HS-27A (cell line): ENCODE measurements at places on chromosomes 5 and 9.

DNA sequence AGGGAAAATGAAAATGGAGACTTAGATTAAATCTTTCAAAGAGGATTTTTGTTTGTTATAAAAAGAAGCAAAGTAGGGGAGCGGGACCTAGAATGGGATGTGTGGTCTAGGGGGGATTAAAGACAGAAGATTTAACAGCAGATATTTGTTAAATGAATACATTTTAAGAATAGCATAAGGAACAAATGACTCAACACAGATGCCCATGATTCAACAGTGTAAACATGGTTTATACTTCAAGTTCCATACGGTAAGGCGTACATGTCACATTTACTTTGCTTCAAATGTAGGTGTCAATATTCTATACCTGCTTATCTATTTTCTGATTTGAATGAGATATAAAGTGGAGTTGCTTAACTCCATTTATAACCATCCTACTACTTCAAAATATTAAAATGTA lies 1.5 kb downstream of the TICAM2 start:
- DNase-seq, result no peak

DNA sequence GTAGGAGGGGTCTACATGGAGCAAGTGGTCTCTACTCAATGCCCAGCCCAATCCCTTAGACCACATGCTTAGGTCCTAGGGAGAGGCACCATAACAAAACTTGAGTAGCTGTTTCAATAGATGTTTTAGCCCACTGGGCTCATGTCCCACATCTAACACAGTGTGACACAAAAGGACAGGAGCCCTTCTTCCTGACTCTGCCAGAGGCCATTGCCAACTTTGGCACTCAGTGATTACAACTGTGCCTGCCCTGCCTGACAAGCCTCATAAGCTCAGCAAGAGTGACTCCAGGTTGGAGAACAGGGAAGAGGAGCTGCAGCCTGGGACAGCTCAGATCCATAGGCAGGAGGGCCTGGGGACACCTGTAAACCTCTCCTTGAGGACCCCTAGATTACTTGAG lies 230.8 kb downstream of the ENC1 start:
- no peak for DNase-seq

DNA sequence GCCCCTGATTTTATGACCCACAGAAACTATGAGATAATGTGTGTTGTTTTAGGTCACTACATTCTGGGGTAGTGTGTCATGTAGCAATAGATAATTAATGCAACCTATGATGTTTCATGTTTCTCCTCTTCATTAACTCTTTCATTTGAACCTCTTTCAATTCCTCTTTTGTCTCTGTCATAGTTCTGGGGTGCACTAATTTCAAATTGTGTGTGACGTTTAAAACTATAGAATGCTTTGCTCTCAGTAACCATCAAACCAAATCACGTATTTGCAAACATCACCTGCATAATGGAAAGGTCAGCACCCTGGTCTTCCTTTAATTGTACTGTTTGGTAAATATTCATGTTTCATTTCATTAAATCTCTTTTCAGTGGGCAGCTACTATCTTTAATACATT lies 621.6 kb downstream of the TLR4 start:
- no peak for DNase-seq

GRCh38 chr5:161414896-161415295 lies 131.6 kb downstream of the GABRB2 start:
- DNase-seq, result no peak

- DNase-seq, result no peak
Observed at GRCh38 chr5:99865159-99865558, 670.0 kb upstream of the FAM174A start.

DNA sequence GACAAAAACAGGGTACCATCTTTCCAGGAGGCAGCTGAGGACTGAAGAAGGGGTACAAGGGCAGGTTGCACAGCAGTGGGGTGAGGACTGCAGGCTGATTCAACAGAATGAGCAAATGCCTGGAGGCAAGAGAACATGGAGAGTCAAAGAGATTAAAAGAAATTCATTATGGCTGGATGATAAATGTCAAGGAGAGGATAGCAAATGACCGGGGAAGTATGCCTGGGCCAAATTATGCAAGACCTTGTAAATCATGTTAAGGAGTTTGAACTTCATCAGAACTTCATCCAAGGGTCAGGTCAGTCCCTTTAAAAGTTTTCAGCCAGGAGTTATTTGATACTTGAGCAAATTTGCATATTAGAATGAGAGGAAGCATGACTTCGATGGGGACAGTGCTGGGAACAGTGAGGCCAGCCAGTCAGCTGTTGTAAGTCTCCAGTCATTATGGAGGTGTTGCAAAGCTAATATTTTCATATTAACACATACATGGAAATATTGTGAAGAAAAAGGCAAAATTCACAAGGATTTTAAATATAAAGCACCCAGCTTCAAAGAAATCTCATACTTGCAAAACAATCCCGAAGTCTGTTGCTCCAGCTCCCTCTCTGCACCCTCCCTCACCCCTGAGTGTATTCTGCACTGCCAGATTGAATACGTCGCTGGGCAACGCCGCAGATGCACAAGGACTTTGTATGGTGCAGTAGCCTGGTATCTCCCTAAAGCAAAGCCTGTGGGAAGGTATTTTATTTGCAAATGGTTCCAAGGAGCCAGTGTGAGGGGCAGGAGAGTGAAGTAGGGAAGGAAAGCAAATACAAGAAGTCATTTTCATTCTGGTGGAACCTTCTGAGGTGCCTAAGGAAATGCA lies 509.8 kb upstream of the TLE4 start:
- no peak for DNase-seq

GRCh38 chr9:122236681-122237080 lies 7.9 kb upstream of the LHX6 start:
- no peak for DNase-seq

GRCh38 chr5:107699425-107699824 lies 28.7 kb upstream of the EFNA5 start:
- DNase-seq, result no peak

GRCh38 chr5:145385276-145385675 lies 449.9 kb downstream of the PRELID2 start:
- DNase-seq, result no peak

- DNase-seq, result no peak
Observed at GRCh38 chr9:138073408-138073807, 195.8 kb downstream of the CACNA1B start.

DNA sequence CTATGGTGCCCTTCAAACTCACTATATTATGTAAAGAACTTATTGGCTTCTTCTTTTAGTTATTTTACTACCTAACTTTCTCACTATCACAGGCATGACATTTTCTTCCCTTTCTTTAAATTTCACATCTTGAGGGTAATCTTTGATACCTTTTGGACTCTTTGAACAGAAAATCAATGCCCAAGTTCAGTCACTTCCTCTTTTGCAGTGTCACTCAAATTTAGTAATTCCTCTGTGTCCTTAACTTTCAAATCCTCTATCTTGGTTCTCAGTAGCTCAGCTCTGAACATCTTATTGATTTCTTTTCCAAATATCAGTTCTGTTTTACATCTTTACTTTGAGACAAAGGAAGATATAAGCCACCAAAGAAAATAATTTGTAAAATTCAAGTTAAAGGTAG lies 25.5 kb downstream of the CNTLN start:
- no peak for DNase-seq

DNA sequence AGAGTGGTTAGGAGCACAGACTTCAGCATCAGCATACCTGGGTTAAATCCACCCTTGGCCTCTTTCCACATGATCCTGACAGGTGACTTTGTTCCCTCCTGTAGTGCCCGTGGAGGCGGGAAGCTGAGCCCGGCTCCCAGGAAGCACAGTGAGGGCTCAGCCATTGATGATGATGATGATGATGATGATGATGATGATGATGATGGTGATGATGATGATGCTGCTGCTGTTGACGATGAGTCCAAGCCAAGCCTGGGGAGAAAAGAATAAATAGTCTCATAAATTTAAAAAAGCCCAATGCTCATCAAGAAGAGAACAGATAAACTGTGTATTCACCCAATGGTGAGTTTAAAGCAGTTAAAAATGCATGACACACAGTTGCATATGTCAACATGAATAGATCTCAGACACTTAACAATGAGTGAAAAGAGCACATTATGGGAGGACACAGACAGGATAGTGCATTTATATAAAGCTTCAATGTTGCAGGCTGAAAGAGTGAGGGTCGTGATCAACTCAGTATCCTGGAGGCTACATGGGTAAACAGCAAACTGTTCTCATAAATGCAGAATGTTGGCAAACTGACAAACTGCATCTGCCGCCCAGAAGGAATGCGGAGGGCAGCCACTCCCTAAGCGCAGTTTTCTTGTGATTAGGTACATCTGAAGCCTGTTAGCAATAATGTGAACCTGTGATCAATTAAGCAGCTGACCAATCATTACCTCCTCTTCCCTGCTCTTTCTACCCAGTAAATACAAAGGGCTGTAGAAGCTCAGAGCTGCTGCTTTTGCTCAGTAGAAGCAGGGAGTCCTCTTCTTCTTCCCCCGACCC lies 11.7 kb upstream of the CFAP157 start:
- DNase-seq, result no peak

GRCh38 chr9:81896070-81896469 lies 32.2 kb upstream of the SPATA31D4 start:
- DNase-seq, result no peak

- no peak for DNase-seq
Observed at GRCh38 chr9:120650352-120650751, 63.9 kb downstream of the MEGF9 start.

GRCh38 chr5:146447734-146448380 lies 724 bp downstream of the TCERG1 start:
- DNase-seq, result no peak

- no peak for DNase-seq
Observed at GRCh38 chr5:9183992-9184391, 361.9 kb downstream of the SEMA5A start.

- DNase-seq, result no peak
Observed at GRCh38 chr5:171488876-171489275, 69.4 kb downstream of the FGF18 start.

GRCh38 chr5:12016159-12016746 lies 112.0 kb upstream of the CTNND2 start:
- DNase-seq, result no peak

DNA sequence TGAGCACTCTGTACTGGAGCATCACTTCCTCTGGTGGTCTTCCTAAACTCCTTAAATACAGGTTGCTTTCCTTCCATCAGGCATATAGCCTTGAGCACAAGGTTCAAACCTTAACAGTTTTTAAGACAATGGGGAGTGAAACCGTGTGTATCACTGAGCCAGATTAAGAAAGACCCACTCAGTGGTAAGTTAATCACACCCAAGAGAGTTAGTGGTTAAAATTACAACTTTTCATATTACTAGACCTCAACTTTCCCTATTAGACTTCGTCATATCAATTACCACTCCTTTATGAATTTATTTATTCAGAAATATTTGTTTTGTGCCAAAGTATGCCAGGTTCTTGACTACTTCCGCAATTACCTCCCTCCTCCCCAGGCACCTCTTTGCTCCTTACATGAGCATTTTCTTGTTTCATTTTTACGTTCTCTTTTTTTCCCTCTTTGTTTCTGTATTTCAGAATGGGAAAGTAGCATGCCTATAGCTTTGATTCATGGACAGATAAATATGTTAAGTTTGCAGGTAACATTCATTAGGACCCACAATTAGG lies 351.0 kb downstream of the KIAA0825 start:
- no peak for DNase-seq

- no peak for DNase-seq
Observed at GRCh38 chr5:139049780-139050179, 148.4 kb downstream of the SIL1 start.

- DNase-seq, result no peak
Observed at GRCh38 chr9:18256568-18256967, 217.4 kb upstream of the ADAMTSL1 start.

- DNase-seq, result no peak
Observed at GRCh38 chr5:139799359-139799758, 3.8 kb downstream of the PSD2 start.

DNA sequence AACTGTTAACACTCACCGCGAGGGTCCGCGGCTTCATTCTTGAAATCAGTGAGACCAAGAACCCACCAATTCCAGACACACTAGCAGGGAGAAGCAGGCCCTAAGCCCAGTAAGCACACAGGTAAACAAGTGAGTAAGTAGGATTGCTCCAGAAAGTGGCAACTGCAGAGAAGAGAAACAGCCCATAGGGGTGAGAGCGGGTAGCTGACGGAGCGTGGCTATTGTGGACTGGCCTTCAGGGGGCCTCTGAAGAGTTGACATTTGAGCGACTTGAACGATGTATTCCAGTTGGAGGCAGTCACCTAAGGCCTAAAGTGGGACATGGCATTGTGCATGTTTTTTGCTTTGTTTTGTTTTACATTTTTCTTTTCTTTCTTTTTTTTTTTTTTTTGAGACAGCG lies 74.2 kb downstream of the TSPAN17 start:
- no peak for DNase-seq

DNA sequence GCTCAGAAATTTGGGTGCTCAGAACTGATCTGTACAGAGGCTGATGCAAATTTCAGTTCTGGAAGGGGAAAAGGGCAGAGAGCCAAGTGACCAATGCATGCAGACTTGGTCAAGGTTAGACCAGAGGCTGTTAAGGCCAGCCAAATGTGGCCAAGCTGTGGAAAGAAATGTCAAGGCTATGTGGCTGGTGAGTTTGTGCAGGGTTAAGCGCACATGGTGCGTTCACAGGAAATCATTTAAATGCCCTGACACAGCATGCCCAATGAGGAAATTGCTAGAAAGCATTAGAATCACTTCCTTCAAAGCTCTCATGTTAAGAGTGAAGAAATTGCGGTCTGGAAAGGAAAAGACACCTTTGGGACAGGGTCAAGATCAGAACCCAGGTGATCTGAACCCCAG lies 58.0 kb downstream of the PTPN3 start:
- no peak for DNase-seq

- DNase-seq, result peak; percentile 29
Observed at GRCh38 chr9:2281803-2282185, 266.6 kb downstream of the SMARCA2 start.

GRCh38 chr9:7370988-7371387 lies 428.6 kb downstream of the DMAC1 start:
- no peak for DNase-seq

DNA sequence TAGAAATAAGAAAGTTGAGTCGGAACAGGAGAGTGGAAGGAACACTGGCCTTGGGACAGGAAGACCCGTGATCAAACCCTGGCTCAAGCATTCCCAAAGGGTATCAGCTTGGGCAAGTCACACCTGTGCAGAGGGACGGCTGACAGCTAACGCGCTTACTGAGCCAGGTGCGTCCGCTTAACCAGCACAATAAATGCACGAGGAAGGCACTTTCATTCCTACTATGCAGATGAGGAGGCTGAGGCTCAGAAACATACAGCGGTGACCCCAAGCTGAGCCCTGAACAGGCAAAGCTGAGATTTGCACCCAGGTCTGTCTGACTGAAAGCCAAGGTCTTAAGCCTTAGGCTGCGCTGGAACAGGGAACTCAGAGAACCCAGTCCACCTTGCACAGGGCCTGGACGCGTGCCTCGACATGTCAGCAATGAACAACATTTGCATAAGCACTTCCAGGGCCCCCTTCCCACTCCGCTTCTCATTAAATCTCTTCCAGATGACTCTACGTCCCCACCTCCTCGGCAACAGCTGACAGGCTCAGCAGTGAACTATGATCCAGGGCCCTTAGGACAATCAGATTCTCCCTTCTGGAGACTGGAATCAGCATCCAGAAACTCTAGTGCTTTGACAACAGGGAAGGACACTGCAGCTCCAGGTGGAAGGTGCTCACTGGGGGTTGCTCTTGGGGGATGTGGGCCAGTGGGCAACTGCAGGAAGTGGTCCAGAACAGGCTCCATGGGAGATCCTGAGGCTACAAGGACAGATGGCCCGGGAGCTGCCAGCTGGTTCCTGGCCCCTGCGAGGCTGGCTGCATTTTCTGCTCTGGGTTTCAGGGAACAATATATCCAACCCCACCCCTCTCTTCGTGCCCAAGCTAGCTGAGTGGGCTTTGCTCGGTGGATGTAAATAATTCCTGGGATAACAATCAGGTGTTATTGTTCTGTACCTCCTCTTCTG lies 35.2 kb downstream of the SH3PXD2B start:
- no peak for DNase-seq

- no peak for DNase-seq
Observed at GRCh38 chr9:4375424-4376200, 75.7 kb upstream of the GLIS3 start.
